ENCODE measurements at places on chromosomes 7 and 10.

DNA sequence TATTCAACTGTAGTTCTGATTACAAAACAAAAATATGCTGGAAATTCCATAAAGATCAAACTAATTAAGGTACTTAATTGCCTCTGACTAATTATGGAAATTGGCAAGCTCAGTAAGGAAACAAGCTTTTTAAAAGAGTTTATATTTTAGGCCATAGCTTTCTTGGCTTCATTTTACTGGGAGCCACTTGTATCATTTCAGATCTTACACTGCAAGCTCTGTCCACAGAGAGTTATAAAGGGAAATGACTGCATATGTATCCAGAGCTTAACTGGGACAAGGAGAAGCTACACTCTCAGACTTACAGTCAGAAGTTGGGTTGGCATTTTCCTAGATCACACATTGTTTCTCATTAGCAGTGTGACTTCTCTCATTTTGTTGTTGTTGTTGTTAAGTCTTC, 92.4 kb downstream of the LRRN3 start:
- no peak for DNase-seq

GRCh38 chr7:69847921-69848612, 249.8 kb downstream of the AUTS2 start:
- no peak for DNase-seq

- DNase-seq: no peak
Measured at GRCh38 chr10:102431452-102432124, 786 bp downstream of the CUEDC2 start.

- peak; percentile 59 for DNase-seq
Measured at GRCh38 chr7:42982604-42983115, 50.5 kb downstream of the MRPL32 start.

DNA sequence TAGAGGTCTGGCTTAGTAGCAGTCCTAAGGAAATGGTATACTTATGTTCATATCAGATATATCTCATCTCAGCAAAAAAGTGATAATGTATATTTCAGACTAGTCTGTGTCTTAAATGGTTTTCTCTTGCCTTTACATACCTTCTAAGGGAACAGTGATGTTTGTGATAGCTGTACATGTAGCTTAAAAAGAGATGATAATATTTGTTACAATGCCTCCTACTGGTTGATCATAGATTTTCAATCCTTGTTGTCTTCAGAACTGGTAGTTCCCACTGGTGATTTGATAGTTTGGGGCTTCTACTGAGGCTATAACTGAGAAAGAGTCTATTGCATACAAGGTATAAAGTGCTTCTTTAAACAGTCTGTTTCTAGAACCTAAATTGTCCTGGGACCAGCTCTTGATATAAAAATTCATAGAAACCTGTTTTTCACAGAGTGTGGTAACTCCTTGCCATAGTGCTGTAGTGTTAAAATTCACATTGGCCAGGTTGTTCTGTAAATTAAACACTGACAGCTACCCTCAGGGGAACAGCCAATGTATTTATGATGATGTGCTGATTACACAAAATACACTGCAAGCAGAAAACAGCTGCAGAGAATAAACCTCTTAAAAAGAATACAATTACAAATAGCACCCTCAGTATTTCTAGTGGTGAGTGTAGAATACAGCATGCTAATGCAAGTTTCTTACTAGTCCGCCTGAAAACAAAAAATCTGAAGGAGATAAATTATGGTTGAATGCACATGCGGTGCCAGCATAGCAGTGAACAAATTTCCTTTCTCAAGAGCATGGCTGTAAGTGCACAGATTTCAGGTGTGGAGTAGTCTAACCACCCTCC, 90.3 kb downstream of the BTRC start:
- no peak for DNase-seq

GRCh38 chr7:74376256-74377036, 77.3 kb upstream of the GTF2IRD1 start:
- no peak for DNase-seq

GRCh38 chr10:24453404-24453830, 244.5 kb downstream of the KIAA1217 start:
- DNase-seq: no peak

- DNase-seq: no peak
Measured at GRCh38 chr10:63114031-63114814, 18.9 kb upstream of the NRBF2 start.

DNA sequence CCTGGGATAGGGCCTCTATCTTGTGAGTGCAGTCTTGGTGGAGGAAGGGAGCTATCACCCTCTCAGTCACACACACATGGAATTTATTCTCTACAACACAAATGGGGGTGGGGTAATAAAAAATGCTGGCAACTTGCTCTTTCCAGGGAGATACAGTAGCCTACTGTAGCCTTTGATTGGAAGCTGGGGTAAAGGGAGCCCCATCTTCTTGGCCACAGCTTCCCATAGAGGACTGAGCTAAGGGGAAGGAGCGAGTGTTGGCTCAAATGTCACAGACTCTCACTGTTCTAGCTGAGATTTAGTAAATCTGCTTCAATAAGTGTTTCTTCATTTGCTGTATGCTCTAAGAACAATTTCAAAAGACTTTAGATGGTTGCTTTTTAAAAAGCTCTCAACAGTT, 222.2 kb upstream of the CXCL12 start:
- no peak for DNase-seq

DNA sequence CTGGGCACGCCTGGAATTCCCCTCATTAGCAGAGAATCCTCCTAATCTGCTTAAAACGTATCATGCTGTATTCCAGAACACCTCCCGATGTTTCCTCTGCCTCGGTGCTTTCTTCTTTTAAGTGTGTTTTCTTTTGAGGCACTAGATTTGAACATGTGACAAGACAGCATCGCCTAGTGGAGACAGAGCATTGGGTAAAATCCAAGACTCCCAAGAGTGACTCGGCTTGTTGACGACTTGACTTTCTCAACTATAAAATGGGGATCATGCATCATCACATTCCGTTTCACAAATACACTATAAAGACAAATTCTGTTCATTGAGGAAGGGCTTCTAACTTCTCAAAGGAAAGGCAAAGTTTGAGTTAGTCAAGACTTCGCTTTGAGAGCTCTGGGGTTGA, 105.6 kb upstream of the RNF32 start:
- no peak for DNase-seq

DNA sequence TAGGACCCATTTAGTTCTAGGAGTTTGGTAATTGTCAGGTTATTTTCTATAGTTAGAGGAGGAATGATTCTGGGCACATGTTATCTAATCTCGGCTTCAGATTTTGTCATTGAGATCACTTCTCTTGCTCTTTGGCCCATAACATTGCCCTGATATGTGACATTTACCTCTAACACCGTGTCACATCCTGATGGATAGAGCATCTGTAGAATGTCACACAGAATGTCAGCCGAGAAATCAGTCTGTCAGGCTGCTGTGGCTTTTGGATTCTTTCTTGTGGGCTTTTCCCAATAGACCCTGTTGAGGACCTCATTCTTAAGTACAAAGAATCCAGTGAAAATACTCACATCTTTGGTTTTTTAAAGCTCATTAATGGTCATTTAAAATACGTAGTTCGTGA, 142.4 kb downstream of the LRRC4 start:
- DNase-seq: no peak

DNA sequence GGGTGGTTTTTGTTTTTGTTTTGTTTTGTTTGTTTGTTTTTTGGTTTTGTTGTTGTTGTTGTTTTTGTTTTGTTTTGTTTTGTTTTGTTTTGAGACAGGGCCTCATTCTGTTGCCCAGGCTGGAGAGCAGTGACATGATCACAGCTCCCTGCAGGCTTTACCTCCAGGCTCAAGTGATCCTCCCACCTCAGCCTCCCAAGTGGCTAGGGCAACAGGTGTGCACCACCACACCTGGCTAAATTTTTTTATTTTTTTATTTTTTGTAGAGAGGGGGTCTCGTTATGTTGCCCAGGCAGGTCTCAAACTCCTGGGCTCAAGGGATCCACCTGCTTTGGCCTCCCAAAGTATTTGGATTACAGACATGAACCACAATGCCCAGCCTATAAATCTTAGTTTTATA, 115.9 kb upstream of the NFE2L3 start:
- DNase-seq: no peak

DNA sequence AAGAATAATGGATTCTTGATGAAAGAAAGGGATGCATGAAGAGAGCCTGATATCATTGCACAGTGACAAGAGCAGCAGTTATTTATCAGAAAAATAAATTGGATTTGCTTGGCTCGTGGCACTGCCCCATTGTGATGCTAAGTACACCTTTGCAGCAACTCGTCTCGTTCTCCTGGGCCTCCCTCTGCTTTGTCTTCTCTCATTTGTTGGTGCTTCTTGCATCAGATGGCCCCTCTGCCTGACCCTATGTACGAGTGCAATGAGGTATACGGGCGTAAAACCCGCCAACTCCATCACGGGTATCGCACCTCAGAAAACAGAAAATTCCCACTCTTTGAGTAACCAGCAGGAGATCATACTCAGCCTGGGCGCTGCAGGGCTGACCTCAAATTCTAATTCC, 107.2 kb upstream of the C10orf90 start:
- DNase-seq: no peak

DNA sequence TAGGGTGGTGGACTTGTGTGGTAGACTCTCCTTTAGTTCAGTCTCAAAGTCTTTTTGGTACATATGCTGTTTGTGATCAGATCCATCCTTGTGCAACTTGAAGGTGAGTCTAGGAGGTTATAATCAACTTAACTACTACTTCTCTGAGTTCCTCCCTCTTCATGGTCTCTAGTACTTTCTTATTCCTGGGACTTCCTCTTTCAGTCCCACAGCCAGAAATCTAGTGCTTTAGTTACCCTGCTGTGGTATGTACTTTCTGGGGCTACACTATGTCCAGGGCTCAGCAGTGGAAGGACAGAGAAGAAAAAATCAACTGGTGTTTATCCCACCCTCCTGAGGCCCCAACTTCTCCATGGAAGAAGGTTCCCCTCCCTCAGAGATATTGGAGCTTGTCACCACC, 19.4 kb upstream of the ATAD1 start:
- DNase-seq: no peak

DNA sequence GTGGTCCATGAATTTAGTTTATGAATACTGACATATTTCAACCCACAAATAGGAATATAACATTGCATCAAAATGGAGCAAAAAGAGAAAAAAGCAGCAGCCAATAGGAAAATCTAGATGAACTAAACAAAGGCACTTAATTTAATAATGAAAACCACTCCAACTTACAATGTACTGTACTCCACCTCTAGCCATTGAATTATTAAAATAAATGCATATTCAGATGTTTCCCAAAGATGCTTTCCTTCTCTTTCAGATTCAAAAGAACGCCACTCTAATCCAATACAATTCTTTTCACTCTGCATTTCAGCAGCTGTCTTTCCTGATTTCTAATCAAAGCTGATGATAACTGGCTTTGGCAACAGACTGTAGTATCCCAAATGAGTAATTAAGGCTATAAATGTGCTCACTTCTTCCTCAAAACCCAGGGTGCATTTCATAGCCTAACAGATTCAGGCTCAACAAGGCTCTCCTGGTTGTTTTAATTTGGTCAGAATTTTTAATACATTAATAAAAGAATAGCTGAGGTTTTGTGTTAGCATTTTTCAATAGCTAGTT, 577.1 kb downstream of the PARD3 start:
- no peak for DNase-seq

DNA sequence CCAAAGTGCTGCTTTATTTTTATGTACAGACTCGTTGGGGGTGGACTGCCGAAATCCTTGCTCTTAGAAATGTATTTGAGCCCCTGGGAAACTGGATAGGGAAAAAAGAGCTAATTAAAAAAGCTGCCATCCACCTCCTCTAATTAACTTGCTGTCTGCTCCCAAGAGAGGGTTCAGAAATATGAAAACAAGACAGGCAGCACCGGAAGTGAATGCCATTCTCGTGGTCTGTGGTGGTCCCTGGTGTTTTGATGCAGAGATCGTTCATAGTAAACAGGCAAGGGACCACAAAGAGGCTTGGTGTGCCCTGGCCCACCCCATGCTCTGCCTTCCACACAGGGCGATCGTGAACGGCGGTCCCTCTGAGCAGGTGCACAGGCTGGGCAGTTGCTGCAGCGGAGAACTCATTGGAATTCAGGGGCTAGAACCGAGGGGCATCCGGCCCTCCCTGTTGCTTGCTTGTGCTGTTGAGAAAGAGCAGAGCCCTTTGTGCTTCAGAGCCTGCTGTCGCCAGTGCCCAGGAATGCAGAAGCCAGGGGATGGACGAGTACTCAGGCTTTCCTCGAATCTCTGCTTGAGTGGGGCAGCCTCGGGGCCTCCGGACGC, 79.1 kb upstream of the BTBD16 start:
- DNase-seq: no peak

GRCh38 chr10:29535778-29536453, 98.9 kb downstream of the SVIL start:
- DNase-seq: no peak

DNA sequence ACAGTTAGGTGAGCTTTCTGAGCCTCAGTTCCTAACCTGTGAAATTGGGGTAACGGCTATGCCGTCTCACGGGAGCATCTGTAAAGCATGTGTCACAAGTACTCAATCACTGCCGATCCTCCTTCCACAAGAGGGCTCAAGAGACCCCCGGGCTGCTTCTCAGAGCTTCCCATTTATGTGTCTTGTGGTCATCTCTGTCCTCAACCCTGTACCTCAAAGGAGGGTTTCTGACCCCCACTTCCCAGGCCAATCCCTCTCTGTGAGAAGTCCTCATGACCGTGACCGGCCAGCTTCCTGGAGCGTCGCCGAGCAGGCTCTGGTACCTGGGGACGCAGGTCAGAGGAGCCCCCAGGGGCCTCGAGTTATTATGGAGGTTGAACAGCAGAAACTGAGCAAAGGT, 510 bp upstream of the TRPV5 start:
- no peak for DNase-seq

All from RCC 7860 (cell line).